Right lobe of liver (tissue), 6 donors: ENCODE measurements at places on chromosomes 6 and 20. TPM values are rescaled to one million over a fixed set of nuclear protein-coding genes. Genes with fewer than 3 reads are reported as not detected.

DNA sequence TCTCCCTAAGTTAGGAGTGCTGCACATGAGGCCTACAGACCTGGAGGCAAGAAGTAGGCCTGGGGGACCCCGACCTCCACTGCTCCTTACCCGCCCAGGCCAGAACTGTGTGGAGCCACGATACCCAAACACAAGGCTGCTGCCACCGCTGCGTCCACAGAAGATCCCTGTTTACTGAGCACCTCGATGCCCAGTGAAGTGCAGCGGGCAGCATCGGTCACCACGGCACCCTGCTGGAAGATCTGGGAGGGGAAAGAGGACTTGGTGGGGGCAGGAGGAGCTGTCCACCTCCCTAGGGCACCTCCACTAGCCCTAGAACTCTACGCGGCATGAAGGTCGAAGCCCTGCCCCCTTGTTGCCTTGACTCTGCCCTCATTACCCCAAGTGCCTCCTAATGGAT is 9.9 kb downstream of the GGT7 start:
- H3K36me3 ChIP-seq = no peaks in the 10 kb centered on the region
- H3K27ac ChIP-seq = no peak overlapping the region

GRCh38 chr6:3868544-3868943 is 19.4 kb downstream of the FAM50B start:
- H3K27ac ChIP-seq = no peak overlapping the region
- H3K27me3 ChIP-seq = no peaks in the 10 kb centered on the region
- H3K4me3 ChIP-seq = no peak overlapping the region
- DNase-seq = no peak
- H3K36me3 ChIP-seq = no peaks in the 10 kb centered on the region

DNA sequence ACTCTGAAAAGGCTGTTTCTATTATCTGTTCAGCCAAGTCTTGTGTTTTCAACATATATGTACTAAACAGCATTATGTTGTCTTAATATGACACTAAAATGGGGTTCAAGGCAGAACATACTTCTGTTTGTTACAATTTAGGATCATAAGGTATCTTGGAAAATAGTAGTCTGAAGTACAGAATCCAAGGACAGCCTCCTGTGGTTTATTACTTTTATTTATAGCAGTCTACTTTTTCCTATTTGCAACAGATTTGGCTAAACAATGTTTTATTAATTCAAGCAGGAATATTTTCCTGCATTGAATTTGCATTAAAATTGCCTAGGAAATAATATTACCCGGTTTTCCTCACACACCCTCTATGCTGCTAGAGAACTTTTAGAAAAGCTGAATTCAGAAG is 67.7 kb downstream of the PLEKHG1 start:
- no peaks in the 10 kb centered on the region for H3K36me3 ChIP-seq
- DNase-seq = no peak
- H3K27ac ChIP-seq = no peak overlapping the region
- H3K4me3 ChIP-seq = no peak overlapping the region
- H3K27me3 ChIP-seq = no peaks in the 10 kb centered on the region

DNA sequence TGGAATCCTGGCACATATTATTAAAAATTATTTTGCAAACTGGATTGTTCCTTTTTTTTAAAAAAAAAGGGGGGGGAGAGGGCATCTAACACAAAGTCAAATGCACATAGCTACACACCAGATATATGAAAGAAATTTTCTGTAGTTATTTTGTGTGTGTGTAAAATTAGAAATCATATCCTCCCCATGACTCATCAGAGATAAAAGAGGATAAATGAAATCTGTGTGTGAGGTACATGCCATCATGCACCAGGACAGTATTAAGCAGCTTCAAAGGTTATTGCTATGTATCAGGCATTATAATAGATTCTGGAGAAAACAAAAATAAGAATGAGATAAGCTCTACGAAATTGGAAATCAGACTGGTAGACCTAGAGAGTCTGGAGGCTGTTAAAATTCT is 5.2 kb downstream of the BTBD9 start:
- H3K4me3 ChIP-seq = no peak overlapping the region
- H3K36me3 ChIP-seq = no peaks in the 10 kb centered on the region
- H3K4me1 ChIP-seq = no peaks in the 10 kb centered on the region

DNA sequence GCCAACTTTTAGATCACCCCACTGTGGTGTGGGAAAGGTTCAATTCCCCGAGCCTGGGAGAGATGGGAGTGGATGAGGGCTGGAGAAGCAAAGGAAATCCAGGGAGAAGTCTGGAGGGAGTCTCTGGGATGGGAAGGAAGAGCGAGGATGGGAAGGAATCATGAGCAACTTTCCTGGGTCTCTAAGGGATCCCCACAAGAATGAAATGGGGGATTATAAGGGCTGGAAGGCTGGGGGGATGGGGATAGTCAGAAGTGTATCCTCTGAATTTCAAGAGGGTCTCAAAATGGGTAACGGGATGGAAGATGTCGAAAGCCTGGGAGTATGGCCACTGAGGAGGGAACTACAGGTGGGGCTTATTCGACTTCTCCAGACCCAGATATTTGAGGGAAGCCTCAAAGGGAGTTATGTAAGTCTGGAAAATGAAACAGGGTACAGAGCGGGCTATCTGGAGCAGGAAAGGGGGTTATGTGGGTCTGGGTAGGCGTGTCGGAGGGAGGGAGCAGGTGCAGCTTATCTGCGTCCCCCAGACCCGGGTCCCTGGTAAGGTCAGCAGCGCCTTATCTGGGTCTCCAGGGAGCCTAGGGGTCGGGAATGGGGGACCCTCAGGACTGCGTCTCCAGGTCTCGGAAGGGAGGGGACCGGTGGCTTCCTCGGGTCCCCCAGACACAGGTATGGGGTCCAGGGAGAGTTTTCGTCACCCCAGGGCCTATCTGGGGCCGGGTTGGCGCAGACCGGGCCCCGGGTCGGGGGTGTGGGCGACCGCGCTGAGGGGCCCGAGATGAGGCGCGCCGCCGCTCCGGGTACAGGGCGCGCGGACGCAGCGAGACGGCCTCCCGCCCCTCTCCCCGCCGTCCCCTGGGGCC is 550 bp downstream of the PLAGL2 start:
- peak overlapping the region; percentile 99 for H3K4me3 ChIP-seq
- H3K36me3 ChIP-seq = no peaks in the 10 kb centered on the region
- peaks cover 5% of the 10 kb centered on the region for H3K4me1 ChIP-seq
- no peaks in the 10 kb centered on the region for H3K27me3 ChIP-seq
- DNase-seq = no peak
- H3K27ac ChIP-seq = peak overlapping the region; percentile 87

GRCh38 chr6:44456070-44456965 is 68.8 kb downstream of the CDC5L start:
- H3K4me1 ChIP-seq = no peaks in the 10 kb centered on the region
- H3K27me3 ChIP-seq = no peaks in the 10 kb centered on the region
- no peak overlapping the region for H3K27ac ChIP-seq

DNA sequence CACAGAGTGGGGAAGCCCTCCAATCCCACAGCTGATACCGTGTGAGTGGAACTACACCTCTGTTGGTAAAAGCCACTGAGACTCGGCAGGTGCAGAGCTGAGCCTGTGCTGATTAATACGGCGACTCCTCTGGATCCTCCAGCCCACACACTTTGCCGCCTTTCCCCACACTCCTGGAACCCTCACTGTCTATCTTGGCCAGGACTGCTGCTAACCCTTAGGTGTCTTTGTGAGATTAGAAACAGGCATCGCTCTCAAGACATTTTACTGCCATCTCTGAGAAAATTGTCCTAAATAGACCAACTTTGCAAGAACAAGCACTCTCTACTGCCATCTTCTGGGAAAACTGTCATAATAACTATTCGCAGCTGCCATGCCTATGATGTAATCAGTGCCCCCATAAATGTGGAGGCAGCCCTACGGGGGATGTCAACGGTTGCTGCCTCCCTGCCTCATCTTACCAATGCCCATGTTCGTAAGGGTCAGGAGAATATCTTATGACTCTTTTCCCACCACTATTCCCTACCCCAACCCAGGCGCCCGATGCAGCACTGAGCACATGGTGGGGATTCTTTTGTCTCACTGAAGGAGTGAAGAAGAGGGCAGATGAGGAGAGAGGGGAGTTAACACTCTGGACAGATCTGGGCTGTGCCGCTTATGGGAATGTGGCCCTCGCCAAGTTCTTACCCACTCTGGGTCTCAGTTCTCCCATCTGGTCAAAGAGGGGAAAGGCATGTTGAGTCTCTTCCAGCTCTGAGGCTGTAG is 26.1 kb upstream of the KCNB1 start:
- H3K27me3 ChIP-seq = no peaks in the 10 kb centered on the region
- no peaks in the 10 kb centered on the region for H3K36me3 ChIP-seq
- no peaks in the 10 kb centered on the region for H3K4me1 ChIP-seq
- H3K4me3 ChIP-seq = no peak overlapping the region

GRCh38 chr20:37697314-37697713 is 3.5 kb downstream of the CTNNBL1 start:
- no peaks in the 10 kb centered on the region for H3K27me3 ChIP-seq
- H3K4me1 ChIP-seq = peaks cover 30% of the 10 kb centered on the region
- H3K36me3 ChIP-seq = no peaks in the 10 kb centered on the region
- no peak overlapping the region for H3K27ac ChIP-seq
- no peak for DNase-seq

DNA sequence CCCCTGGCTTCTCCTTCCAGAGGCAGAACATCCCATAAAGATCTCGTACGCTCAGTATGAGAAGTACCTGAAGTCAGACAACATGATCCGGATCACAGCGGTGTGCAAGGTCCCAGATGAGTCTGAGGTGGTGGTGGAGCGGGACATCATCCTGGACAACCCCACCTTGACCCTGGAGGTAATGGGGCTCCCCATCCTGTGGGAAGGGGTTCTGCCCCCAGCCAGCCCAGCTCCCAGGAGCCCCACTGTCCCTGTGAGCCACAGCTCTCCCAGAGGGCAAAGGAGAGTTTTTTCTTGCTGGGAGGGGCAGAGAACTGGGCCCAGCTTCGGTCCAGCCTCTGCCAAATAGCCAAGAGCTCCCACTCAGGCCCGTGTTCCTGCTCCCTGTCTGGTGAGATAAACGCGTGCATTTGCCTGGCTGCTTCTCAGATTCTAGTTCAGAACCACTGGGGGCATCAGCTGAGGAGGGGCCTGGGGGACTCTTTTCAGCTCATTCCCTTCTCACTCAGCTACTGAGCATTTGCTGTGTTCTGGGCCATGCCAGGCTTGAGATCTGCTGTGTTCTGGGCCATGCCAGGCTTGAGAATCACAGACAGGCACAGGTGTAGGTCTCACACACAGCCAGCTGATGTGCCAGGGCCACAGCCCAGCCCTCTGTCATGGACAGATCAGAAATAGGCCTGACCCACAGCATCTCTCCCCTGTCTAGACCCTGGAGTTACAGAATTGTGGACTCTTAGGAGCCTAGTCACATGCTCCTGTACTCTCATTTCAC is 39.5 kb downstream of the TGM3 start:
- H3K27ac ChIP-seq = no peak overlapping the region
- no peak overlapping the region for H3K4me3 ChIP-seq
- no peaks in the 10 kb centered on the region for H3K27me3 ChIP-seq
- no peaks in the 10 kb centered on the region for H3K36me3 ChIP-seq
- no peak for DNase-seq

DNA sequence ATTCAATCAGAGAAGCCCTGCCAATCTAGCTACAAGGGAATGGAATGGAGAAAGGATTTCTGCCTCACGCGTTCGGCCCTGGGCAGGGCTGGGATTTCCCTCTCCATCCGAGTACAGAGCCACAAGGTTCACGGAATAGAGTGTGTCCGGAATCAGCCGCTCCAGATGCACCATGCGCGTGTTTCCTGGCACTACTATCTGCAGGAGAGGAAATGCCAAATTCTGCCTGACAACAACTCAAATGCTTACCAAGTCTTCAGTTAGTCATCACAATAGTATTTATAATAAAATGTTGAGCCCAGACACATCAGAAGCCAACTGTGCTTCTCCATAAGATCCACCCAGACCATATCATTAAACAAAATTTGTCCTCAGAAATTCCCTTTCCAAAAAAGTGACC is 75.1 kb downstream of the COL12A1 start:
- DNase-seq = no peak
- H3K27ac ChIP-seq = no peak overlapping the region
- no peaks in the 10 kb centered on the region for H3K36me3 ChIP-seq
- no peak overlapping the region for H3K4me3 ChIP-seq
- no peaks in the 10 kb centered on the region for H3K27me3 ChIP-seq

- DNase-seq = no peak
- H3K27me3 ChIP-seq = no peaks in the 10 kb centered on the region
- no peak overlapping the region for H3K27ac ChIP-seq
- no peaks in the 10 kb centered on the region for H3K4me1 ChIP-seq
These were observed 116.2 kb downstream of the MAP3K5 start for GRCh38 chr6:136676075-136676474.

DNA sequence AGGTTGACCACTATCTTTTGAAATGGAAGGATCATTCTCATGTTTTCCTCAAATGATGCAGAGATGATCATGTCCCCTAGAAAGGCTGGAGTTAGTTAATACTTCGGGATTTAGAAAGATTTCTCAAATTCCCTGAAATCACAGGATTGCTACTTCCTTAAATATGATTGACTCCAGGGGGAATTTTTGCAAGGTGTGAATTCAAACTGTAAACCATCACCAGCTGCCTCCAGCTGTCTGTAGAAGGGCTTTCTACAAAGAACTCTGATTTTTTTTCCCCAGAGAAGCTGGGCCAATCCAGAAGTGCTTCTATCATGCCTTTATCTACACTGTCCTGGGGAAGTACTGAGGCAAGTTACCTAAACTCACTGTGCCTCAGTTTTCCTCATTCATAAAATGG is 114.5 kb downstream of the EDN1 start:
- no peak for DNase-seq
- no peak overlapping the region for H3K4me3 ChIP-seq
- no peaks in the 10 kb centered on the region for H3K36me3 ChIP-seq
- no peaks in the 10 kb centered on the region for H3K27me3 ChIP-seq

GRCh38 chr6:79733388-79733787 is 102.3 kb downstream of the SH3BGRL2 start:
- H3K36me3 ChIP-seq = no peaks in the 10 kb centered on the region
- H3K4me3 ChIP-seq = no peak overlapping the region
- no peaks in the 10 kb centered on the region for H3K27me3 ChIP-seq
- no peaks in the 10 kb centered on the region for H3K4me1 ChIP-seq

Gene ADA
- 4.4 TPM for total RNA-seq

Gene MAPK13
- total RNA-seq = 2.2 TPM

Gene PXT1
- total RNA-seq = not detected

Gene TUBE1
- total RNA-seq = 26.0 TPM

Gene LY6G6C
- total RNA-seq = not detected
